ENCODE measurements at places on chromosomes 6 and 20.

GRCh38 chr20:31576751-31577150 lies 28.3 kb upstream of the ID1 start:
- no peak for DNase-seq

GRCh38 chr20:419556-420165 lies 11.6 kb downstream of the RBCK1 start:
- no peak for DNase-seq

DNA sequence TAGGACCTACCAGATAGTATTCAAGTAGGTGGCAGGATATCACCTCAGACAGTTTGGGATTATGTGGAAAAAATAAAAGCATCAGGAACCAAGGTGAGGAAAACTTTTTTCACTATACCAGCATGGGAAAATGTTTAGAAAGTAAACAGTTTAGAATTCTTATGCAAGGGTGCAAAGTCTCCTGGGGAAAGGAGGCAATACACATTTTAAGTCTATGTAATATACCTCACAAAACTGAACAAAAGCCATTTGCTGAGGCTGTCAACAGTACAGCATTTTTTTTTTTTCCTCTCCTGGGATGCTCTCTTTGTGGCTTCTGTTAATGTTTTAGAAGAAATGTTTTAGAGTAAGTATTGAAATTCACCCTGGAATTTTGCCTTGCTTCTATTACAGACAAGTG lies 73.5 kb downstream of the PHF3 start:
- DNase-seq = no peak

GRCh38 chr6:34705241-34705640 lies 8.7 kb upstream of the ILRUN start:
- DNase-seq = no peak

DNA sequence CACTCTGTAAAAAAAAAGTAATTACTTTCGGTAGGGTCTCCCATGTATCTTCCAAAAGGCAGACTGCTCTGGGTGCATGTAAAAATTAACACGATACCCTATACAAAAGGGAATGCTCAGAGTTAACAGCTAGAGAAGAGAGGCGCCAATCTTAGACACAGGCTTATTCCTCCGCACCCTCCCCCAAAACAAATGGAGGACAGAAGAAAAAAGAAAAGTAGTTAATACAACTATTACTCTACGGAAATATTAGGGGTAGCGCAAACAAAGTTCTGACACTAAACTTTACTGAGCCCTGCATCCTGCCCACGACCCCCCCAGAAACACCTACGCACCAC lies 331 bp upstream of the UFL1 start:
- no peak for DNase-seq
